ENCODE measurements at places on chromosomes 12 and 14. TPM values are rescaled to one million over a fixed set of nuclear protein-coding genes. Genes with fewer than 3 reads are reported as not detected.

DTX1 gene
- polyA plus RNA-seq, result 0.38 TPM

ADAMTS20 gene
- not detected for polyA plus RNA-seq

OR4N5 gene
- not detected for polyA plus RNA-seq

BLTP3B gene
- polyA plus RNA-seq, result 13.0 TPM

FBXO21 gene
- 9.3 TPM for polyA plus RNA-seq

MGAT2 gene
- 15.9 TPM for polyA plus RNA-seq

PTPN21 gene
- 26.4 TPM for polyA plus RNA-seq

ZDHHC22 gene
- polyA plus RNA-seq, result not detected

INF2 gene
- 31.9 TPM for polyA plus RNA-seq

LALBA gene
- not detected for polyA plus RNA-seq

FOXG1 gene
- polyA plus RNA-seq, result not detected

KRT3 gene
- not detected for polyA plus RNA-seq

NOXRED1 gene
- 0.13 TPM for polyA plus RNA-seq

KRT74 gene
- polyA plus RNA-seq, result not detected

CLEC1A gene
- polyA plus RNA-seq, result not detected

LTA4H gene
- 52.1 TPM for polyA plus RNA-seq

PIK3C2G gene
- polyA plus RNA-seq, result not detected

GYS2 gene
- not detected for polyA plus RNA-seq

NEUROD4 gene
- not detected for polyA plus RNA-seq

TTC9 gene
- polyA plus RNA-seq, result 2.8 TPM

FCF1 gene
- polyA plus RNA-seq, result 22.6 TPM

CEBPE gene
- polyA plus RNA-seq, result 0.13 TPM

PTMS gene
- 584 TPM for polyA plus RNA-seq

BATF gene
- 8.0 TPM for polyA plus RNA-seq

GPR84 gene
- not detected for polyA plus RNA-seq

PPP4R4 gene
- polyA plus RNA-seq, result 0.08 TPM
